EL (cell line): ENCODE measurements at places on chromosomes 1 and 21.

- no peak for DNase-seq
Observed at GRCh38 chr1:226420897-226421296, 13.0 kb upstream of the PARP1 start.

DNA sequence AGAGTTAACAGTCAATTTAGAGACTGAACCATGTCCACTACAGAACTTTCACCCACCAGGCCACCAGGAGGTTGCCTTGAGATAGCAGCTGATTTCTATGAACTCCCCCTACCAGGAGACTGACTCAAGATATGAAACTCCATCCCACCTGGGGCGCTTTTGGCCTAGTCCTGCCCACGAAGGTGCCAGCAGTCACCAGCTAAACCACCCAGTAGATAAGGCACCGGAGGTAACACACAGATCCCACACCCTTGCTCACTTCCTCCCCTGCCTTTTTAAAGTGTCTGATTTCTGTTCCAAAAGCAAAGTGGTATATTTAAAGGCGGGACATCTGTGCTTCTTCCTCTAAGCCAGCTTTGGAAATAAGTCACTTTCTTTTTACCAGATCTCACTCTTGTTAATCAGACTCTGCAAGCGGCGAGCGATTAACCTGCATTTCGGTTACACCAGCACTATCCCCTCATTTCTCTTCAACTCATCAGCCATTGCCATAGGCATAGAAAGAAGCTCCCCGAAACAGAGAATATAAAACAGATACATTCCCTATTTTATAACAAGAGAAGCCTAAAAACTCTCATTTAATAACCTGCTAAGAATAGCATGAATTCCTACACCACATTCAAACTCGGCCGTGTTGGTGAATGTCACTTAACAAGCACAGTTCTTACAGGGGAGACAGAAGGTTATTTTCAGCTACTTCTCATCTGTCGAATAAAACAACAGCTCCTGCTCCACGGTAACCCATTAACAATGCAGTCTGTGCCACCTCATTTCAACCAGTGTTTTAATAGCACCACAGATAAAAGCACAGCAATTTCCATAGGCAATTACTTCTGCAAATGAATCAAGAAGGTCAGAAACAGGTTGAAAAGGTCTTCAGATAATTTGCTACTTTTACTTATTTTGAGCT, 318.1 kb downstream of the KCNH1 start:
- no peak for DNase-seq

- DNase-seq = no peak
Observed at GRCh38 chr1:203444171-203444576, 31.4 kb upstream of the PRELP start.

DNA sequence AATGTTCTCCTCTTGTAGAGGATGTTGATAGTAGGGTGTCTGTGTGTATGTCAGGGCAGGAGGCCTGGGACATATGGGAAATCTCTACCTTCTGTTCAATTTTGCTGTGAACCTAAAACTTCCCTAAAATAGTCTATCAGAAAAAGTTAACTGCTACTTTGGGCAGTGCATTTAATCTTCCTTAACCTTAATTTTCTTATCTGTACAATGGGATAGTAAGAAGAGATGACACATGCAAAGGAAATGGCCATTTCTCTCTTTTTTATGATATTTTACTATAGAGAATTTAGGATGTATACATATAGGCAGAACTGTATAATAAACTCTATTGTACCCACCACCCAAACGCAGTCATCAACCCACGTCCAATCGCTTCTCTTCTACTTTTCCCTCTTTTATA, 8.6 kb downstream of the AGO3 start:
- no peak for DNase-seq
